Stimulated activated CD4-positive, alpha-beta T cell treated with anti-CD3 and anti-CD28 coated beads, Interleukin-12 subunit alpha, Interleukin-12 subunit beta, amount 100 ng/mL, for 48 hours (primary cell): ENCODE measurements at places on chromosomes 2 and 18.

DNA sequence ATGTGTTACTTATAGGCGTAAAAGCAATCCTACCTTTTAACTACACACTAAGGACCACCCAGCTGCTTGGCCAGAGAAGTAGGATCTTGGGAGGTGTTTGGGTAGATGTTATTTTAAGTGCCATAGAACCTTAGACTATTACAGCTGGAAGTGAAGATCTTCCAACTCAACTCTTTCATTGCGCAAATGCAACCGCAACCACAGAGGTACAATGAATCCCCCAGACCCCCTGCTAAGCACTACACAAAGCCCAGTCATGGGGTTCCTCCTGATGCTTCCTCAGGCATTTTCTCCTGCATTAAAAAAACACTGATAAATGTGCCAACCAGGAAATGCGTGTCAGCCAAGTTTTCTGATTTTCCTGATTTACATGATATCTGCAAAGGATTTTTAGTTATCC is 246.0 kb downstream of the LRRTM1 start:
- no peak for DNase-seq

DNA sequence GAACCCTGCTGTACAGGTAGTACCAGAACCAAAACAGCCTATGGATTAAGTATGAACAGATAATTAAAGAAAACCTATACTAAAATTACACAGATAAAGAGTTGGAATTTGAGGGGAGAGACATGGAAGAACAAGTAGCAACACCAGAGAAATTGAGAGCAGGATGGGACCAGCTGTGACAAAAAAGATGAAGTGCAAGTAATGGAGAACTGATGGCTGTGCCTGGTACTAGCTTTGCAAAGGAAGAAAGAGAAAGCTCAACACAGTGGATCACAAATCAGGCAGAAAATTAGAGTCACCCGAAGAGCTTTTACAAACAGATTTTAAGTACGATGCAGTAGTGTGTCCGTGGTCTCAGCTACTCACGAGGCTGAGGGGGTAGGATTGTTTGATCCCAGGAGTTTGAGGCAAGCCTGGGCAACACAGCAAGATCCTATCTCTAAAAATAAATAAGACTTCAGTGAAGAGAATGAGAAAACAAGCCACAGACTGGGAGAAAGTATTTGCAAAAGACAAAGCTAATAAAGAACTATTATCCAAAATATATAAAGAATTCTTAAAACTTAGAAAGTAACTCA is 46.5 kb downstream of the CUL3 start:
- DNase-seq: no peak

GRCh38 chr2:233840520-233840919 is 13.8 kb downstream of the HJURP start:
- no peak for DNase-seq

GRCh38 chr2:21627938-21628337 is 504.2 kb downstream of the TDRD15 start:
- DNase-seq: no peak

- no peak for DNase-seq
Observed at GRCh38 chr2:146413086-146413610, 1431.7 kb upstream of the ACVR2A start.

DNA sequence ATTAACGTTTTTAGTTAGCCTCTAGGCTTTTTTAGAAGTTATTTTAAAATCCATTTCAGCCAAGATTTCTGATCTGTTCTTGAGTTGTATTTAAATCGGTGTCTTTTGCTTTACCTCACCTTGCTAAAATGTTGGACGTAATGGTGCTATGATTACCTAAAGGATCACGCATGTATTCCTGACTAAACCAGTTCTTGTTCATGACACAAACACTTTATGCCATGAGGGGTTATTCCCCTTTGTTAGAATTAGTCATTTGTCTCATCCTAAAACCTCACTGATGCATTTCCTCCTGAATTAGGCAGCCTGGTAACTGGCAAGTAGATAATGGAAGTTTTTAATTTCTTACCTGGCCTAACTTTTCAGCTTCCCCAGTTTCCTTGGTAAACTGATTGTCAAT is 185.4 kb upstream of the TANK start:
- DNase-seq: no peak

DNA sequence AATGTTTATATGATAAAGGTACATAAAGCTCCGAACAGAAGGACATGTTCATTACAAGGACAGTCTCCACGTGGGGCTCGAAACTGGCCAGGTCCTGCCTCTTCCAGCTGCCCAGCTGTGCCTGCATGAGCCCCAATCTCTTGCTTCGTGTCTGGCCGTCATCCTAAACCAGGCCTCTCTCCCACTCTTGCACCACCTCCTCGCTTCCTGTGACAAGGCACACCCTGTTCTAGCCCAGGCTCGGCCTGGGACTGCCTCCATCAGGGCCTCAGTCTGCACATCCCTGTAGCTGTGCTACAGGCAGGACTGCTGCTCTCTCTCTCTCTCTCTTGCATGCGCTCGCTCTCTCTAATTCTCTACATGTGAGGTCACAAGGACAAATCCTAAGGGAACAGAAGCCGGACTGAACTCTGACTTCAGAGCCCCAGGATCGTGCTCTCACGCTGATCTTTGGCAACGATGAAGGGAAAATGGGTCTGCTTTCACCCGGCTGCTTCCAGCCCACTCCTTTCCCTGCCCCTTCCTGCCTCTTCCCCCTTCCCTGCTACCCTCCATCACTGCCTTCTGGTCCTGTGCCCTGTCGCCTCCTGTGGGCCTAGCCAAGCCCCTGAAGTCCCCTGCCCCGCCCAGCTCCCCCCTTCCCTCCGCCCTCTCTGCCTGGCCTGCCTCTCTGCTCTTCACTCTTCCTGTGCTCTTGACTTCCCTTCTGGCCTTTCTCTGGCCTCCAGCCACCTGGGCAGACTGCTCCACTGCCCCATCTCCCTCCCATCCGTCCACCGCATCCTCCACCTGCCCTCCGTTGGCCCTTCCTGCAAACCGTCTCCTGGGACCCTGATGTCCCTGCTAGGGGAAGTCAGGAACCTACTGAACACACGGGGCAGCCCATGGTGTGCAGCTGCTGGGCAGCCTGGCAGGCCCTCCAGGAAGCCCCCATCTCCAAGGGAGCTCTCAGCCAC is 7.8 kb upstream of the GPR55 start:
- no peak for DNase-seq

GRCh38 chr2:128308284-128308731 is 10.4 kb downstream of the HS6ST1 start:
- DNase-seq: no peak

GRCh38 chr2:96868555-96869280 is 1.2 kb downstream of the SEMA4C start:
- peak; percentile 59 for DNase-seq

DNA sequence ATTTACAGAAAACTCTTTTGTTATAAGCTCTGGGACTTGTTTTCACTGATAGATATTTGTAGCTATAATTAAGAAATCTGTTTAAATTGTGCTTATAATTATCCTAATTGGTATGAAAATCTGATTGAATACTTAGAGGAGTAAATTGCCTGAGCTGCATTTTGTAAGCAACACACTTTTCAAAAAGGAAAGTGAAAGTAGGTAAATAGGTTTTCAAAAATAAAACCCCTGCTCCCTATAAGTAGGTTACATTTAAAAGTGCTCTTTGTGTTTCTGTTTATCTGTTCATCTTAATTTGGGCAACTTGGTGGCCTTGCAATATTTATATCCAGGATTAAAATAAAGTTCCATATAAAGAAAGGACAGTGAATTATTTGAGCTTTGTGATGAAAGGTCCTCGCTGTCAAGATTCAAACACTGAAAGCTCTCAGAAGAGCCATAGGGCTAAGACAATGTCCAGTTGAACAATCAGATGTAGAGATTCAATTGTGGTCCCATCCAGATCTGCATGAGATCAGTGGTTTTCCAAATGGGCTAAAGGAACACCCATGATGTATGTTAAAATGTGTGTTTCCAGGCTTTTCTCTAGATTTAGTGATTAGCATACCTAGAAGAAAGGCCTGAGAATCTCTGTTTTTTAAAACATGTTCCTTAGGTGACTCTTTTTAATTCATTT is 371.6 kb downstream of the RPRM start:
- DNase-seq: no peak
